ENCODE measurements at places on chromosomes 4 and X.
A peak's percentile ranks its signal among the peaks of the same experiment; 100 is the strongest.

DNA sequence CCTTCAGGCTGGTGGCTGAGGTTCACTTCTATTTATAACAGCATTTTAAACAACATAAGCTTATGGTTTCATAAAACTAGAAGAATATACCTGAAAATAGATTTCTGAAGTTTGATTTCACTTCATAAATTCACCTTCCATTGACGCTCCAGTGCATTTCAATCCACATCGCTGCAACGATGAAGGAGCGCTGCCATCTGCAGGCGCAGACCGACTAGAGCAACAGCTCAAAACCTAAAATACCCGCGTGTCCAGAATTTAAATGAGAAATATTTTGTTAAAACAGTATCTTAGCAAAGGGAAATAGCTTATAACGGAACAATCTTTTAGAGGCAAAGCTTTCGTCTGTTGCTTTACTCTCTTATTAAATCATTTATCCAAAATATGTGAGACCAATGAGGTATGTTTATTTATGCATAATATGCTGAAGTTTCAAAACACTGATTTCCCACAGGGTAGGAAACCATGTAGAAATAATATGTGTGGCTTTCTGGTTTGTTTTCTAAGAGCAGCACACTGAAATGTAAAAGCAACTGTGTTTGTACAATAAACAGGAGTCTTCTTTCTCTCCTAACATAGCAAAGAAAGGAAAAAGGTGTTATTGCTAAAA is 816.4 kb upstream of the FRG1 start:
- no peak for DNase-seq

DNA sequence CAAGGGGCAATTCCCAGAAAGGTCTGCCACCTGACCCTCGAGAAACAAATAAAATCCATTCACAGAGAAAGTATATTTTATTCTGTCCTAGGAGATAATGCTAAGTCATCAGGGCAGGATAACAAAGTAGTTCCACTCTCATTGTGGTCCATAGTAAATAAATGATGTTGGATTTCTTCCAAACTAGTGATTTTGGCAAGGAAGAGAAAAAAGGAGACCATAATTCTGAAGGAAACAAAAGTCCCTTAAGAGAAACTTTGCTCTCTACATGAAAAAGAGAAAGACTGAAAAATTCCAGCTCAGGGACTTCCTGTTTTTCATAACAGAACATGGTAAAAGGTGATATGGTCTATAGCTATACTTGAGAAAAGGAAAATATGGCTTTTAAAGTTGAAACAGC is 71.5 kb upstream of the DDX60 start:
- DNase-seq, result no peak

GRCh38 chr4:184854673-184855072 is 28.9 kb upstream of the ACSL1 start:
- no peak for DNase-seq

DNA sequence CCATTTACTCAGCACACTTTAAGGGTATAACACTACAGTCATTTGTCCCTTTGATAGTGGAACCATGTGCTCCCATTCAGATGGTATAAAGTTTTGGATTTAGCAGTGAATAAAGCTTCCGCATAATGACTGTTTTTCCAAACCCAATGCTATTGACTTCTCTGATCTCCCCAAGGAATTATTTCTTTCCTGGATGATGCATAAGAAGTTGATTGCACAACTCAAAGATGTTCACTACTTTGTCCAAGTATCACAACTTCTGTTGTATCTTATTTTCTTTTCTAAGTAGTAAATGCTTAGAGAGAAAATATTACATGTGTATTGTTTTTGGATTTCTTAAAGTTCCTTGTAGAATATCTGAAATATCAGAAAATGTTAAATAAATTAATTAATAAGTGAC is 300.2 kb downstream of the GPM6A start:
- DNase-seq, result no peak

GRCh38 chrX:110698696-110699095 is 96.9 kb downstream of the CHRDL1 start:
- DNase-seq, result no peak

GRCh38 chrX:150405006-150405405 is 41.9 kb downstream of the MAMLD1 start:
- DNase-seq, result no peak

- no peak for DNase-seq
Measured at GRCh38 chr4:22201256-22201655, 252.7 kb upstream of the KCNIP4 start.

GRCh38 chr4:32427566-32427965 is 1707.4 kb downstream of the PCDH7 start:
- no peak for DNase-seq

DNA sequence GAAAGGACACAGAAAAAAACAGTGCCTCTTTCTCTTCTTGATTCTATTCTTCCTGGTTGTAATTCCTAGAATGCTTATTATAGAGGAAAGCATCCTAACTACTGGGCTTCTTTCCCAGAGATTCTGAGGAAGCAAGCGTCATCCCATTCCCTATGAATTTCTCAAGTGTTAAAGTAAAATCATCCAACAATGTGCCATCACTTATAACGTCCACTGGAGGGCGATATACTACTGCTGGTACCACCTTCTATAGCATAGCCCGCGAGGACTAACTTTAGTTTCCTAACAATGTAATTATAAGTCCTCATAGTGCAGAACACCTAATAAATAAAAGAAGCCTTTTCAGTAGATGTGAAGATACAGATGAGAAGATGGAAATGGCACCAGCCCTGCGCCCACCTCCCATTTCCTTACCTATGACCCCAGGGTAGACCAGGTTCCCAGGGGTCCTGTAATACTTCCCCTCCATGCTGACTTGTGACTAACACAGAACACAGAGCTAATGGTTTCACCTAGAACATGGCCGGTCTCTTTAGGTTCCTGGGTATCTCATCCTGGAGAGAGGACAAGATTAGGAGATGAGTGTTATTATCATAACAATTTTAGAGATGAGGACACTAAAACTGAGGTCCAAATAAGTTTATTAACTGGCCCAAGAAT is 4.2 kb downstream of the CENPVL3 start:
- peak; percentile 2 for DNase-seq

- no peak for DNase-seq
Measured at GRCh38 chrX:3378156-3378555, 31.7 kb upstream of the MXRA5 start.

- DNase-seq, result peak; percentile 47
Measured at GRCh38 chrX:53445977-53446376, 11.8 kb upstream of the HSD17B10 start.

- DNase-seq, result peak; percentile 92
Measured at GRCh38 chrX:155334486-155335336, at the start of gene CLIC2. CLIC2 (minus strand) TSS chrX:155334614; CDS start chrX:155334427, 187 bp downstream.

DNA sequence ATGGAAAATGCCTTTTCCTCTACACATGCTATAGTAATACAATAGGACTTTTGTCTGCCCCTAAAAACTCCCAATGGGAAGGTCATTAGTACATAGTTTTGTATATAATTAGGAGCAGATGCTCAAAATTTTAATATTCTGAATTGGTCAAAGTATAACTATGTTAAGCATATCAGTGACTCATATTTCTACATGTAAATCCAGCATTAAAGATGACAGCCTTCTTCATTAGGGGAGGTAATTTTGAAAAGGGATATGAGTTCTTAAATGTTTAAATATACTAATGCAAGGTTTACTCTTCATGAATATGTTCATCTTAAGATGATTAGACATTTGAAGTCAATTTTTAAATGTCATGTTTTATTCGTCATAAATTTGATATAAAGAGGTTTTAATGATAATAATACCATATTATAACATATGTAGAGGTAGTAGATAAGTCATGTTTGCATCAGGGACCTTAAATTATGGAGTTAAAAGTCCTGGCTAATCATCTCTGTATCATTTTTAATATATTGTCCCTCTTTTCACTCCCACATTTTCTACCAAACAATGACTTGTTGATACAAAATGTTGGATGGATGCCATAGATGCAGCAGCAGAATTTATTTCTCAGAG is 218.8 kb downstream of the STPG2 start:
- no peak for DNase-seq

- peak; percentile 3 for DNase-seq
Measured at GRCh38 chrX:30973784-30974427, 84.9 kb upstream of the TAB3 start.
